ENCODE measurements at places on chromosomes 16 and 17. TPM values are rescaled to one million over a fixed set of nuclear protein-coding genes. Genes with fewer than 3 reads are reported as not detected.
A peak's percentile ranks its signal among the peaks of the same experiment; 100 is the strongest.

DNA sequence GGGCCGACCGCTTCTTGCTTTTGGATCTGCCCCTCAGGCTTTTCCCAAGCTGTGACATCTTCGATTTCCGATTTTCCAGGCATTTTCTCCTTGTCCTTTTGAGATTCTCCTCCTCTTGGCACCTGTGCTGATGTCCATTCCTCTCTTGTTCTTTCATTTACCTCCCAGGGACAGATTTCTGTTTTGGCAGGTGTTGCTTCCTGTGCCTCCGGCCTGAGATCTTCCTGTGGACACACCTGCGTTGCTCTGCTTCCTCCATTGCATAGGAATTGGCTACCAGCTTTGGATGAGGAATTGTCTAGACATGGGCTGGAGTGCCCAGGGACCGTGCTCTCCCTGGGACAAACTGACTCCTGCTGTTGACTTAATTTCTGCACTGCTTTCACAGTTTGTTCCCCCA is 15.1 kb downstream of the GPR179 start:
- no peak overlapping the region for H3K27ac ChIP-seq
- no peaks in the 10 kb centered on the region for H3K36me3 ChIP-seq
- H3K4me3 ChIP-seq: no peak overlapping the region

GRCh38 chr17:15232517-15232915 is 32.6 kb downstream of the PMP22 start:
- H3K4me3 ChIP-seq: no peak overlapping the region
- H3K36me3 ChIP-seq: no peaks in the 10 kb centered on the region
- DNase-seq: no peak
- H3K4me1 ChIP-seq: no peaks in the 10 kb centered on the region

- peaks cover 31% of the 10 kb centered on the region for H3K27me3 ChIP-seq
- no peak for DNase-seq
- H3K27ac ChIP-seq: no peak overlapping the region
- no peak overlapping the region for H3K4me3 ChIP-seq
- H3K36me3 ChIP-seq: no peaks in the 10 kb centered on the region
These were observed 1.2 kb upstream of the FLYWCH1 start for GRCh38 chr16:2910441-2910969.

Gene VAT1L
- total RNA-seq: 43.8 TPM

Gene RPH3AL
- total RNA-seq: 7.5 TPM

DNA sequence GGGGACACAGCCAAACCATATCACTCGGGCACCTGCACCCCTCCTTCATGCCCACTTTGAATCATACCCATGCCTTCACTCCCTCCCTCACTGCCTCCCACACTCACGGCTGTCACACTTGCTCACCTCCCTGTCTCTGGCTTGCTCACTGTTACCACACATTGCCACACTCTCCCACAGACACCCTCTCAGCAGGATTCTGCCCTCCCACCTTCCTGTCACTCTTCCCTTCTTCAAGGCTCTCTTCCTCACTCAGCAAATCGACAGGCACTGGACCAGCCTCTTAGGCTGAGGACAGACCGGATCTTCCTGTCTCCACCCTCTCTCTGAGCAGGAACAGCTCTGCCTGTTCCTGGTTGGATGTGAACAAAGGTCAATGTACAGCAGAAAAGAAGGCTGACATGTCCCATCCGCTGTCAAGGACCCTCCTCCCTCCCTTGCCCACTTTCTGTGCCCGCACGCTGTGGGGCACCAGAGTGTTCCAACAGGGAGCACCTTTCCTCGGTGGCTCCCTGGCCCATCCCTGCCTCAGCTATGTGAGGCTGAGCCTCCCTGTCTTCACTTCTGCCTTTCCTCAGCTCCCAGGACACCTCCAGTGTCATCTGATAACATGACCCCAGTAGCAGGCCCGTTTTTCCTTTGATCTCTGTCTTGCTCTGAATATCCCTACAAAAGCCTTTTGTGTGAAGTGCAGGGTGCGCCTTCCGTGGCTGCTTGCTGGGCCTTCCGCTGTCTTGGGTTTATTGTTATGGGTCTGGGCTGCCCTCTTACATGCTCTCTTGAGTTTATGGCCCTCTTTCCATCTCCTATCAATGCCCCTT is 47.0 kb downstream of the CCDC182 start:
- H3K4me3 ChIP-seq: no peak overlapping the region
- peak; percentile 62 for DNase-seq
- no peaks in the 10 kb centered on the region for H3K27me3 ChIP-seq
- peaks cover 8% of the 10 kb centered on the region for H3K4me1 ChIP-seq
- no peaks in the 10 kb centered on the region for H3K36me3 ChIP-seq
- no peak overlapping the region for H3K27ac ChIP-seq

Gene KIF1C
- 22.1 TPM for total RNA-seq

DNA sequence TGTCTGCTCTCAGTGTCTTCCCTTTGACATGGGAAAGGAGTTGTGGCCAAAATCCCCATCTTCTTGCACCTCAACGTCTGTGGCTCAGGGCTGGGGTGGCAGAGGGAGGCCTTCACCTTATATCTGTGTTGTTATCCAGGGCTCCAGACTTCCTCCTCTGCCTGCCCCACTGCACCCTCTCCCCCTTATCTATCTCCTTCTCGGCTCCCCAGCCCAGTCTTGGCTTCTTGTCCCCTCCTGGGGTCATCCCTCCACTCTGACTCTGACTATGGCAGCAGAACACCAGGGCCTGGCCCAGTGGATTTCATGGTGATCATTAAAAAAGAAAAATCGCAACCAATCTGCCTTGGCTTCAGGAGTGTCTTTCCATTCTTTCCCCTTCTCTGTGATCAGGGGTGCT is 918 bp upstream of the MRM1 start:
- H3K27me3 ChIP-seq: peaks cover 8% of the 10 kb centered on the region
- peak overlapping the region; percentile 70 for H3K4me3 ChIP-seq
- no peak overlapping the region for H3K27ac ChIP-seq
- no peaks in the 10 kb centered on the region for H3K36me3 ChIP-seq
- no peak for DNase-seq

- DNase-seq: no peak
- no peak overlapping the region for H3K4me3 ChIP-seq
- H3K27me3 ChIP-seq: no peaks in the 10 kb centered on the region
- peaks cover 39% of the 10 kb centered on the region for H3K4me1 ChIP-seq
These were observed 14.4 kb downstream of the METTL9 start for GRCh38 chr16:21613781-21614180.

DNA sequence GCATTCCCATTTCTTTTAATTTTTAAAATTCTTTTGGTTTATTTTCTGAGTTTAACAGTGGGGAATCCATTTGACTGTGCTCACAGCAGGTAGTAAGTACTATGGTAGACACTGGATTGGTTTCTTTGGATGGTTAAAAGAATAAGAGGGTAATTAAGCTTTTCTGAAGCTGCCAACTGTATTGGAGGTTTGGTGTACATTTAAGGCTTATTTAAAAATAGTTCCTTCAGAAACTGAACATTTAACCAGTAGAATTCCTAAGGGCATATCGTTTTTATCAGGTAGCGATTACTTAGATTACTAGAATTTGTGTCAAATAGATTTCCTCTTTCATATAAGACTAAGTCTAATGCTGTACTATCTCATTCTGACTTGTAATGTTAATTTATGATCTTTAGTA is 162.4 kb downstream of the PPM1E start:
- no peaks in the 10 kb centered on the region for H3K27me3 ChIP-seq
- H3K4me3 ChIP-seq: no peak overlapping the region
- no peak overlapping the region for H3K27ac ChIP-seq
- peak; percentile 50 for DNase-seq
- H3K36me3 ChIP-seq: no peaks in the 10 kb centered on the region
- H3K4me1 ChIP-seq: peaks cover 29% of the 10 kb centered on the region

GRCh38 chr16:84144859-84145639 is at the start of the genes DNAAF1 and HSDL1:
Gene DNAAF1 (plus strand): TSS chr16:84145308. CDS start chr16:84145441, 133 bp downstream.
Gene HSDL1 (minus strand): TSS chr16:84145177. CDS start chr16:84131321, 13,856 bp downstream.
- H3K27ac ChIP-seq: peak within 1 kb of the TSS; percentile 60
- peak; percentile 97 for DNase-seq

DNA sequence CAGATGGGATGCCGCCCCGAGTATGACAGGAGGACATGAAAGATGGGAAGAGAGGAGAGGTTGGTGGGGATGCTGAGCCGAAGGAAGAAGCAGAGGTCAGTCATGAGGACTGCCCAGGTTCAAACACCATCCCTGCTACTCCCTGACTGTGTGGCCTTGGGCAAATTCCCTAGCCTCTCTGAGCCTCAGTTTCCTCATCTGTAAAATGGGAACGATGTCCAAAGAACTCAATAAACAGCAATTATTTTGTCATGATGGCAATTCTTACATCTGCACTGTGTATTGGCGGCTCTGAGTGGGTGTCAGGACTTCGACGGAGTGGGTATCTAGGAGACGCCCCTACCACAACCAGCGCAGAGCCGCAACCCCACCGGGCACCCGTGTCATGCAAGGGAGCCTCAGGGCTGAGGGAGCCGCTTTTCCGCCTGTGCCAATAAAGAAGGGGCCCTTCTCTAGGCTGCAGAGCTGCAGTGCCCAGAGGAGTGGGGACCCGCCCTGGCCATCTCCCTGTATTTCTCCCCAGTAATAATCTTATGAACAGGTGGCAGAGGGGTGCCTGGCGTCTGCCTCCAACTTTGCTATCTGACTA is 173.2 kb downstream of the ZNF423 start:
- H3K27ac ChIP-seq: no peak overlapping the region
- no peaks in the 10 kb centered on the region for H3K27me3 ChIP-seq
- H3K36me3 ChIP-seq: no peaks in the 10 kb centered on the region
- no peak for DNase-seq
- no peak overlapping the region for H3K4me3 ChIP-seq

GRCh38 chr16:30896261-30896888 is at the start of gene CTF1:
Gene CTF1 (plus strand): TSS chr16:30896614. CDS start chr16:30896644, 30 bp downstream.
- DNase-seq: peak; percentile 92
- peak within 1 kb of the TSS; percentile 69 for H3K4me3 ChIP-seq
- H3K36me3 ChIP-seq: no peaks in the 10 kb centered on the region
- H3K27ac ChIP-seq: peak within 1 kb of the TSS; percentile 83
- H3K4me1 ChIP-seq: peaks cover 16% of the 10 kb centered on the region
- H3K27me3 ChIP-seq: peaks cover 25% of the 10 kb centered on the region

Gene CES5A
- not detected for total RNA-seq

Gene SLFN11
- total RNA-seq: 0.02 TPM

DNA sequence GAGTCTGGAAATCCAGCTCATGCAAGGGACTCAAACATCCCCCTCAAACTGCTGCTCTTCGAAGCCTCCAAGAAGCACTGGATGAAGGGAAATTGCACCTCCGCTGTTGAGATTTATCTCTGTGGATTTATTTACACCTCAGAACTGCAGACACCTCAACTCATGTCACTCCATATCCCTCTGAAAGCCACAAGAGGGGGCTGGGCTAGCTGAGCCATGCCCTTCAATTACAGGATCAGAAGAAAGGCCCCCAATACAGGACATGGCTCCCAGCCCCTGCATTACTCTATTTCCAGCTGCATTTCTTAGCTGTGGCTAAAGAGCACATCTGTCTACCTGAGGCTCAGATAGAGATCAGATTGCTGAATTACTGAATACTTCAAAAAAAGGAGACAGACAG is 103.1 kb upstream of the DYNLRB2 start:
- H3K4me1 ChIP-seq: no peaks in the 10 kb centered on the region
- no peaks in the 10 kb centered on the region for H3K36me3 ChIP-seq
- H3K27me3 ChIP-seq: no peaks in the 10 kb centered on the region
- H3K27ac ChIP-seq: no peak overlapping the region
- H3K4me3 ChIP-seq: no peak overlapping the region

DNA sequence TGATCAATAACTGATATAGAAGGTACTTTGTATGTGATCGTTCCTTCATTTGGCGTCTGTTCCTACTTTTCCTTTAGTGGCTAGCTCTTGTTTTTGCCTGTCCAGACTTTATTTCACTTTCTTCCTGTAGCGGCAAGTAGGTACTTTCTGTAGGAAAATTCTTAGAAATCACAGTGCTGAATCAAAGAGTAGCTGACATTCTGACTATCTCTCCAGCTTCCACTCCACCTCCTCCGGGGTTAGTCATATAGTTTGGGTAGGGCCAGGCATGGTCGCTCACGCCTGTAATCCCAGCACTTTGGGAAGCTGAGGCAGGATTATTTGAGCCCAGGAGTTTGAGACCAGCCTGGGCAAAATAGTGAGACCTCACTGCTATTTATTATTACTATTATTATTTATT is 29.9 kb upstream of the PAFAH1B1 start:
- H3K4me1 ChIP-seq: peaks cover 5% of the 10 kb centered on the region
- H3K4me3 ChIP-seq: no peak overlapping the region
- no peaks in the 10 kb centered on the region for H3K27me3 ChIP-seq

- no peak for DNase-seq
- H3K27me3 ChIP-seq: no peaks in the 10 kb centered on the region
- H3K36me3 ChIP-seq: no peaks in the 10 kb centered on the region
- H3K4me3 ChIP-seq: no peak overlapping the region
- H3K27ac ChIP-seq: no peak overlapping the region
These were observed 30.5 kb upstream of the GINS3 start for GRCh38 chr16:58361726-58362125.

DNA sequence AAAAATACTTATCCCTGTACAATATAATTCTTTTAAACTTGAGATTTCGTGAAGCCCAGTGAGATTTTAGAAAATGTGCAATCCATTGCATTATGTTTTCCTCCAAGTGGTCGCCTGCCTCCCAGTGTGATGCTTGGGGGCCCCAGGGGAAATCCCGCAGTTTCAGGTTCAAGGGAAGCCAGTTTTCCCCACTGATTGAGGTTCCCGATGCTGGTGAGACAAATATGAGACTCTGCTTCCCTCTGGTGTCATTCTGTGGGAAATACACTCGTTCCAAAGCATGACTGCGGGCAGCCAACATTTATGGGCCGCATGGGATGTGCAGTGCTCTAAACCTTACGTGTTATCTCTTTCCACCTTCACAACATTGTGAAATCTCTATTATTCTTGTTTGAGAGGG is 200.8 kb downstream of the PRKCB start:
- DNase-seq: peak; percentile 61
- H3K4me3 ChIP-seq: no peak overlapping the region
- no peaks in the 10 kb centered on the region for H3K27me3 ChIP-seq
- no peaks in the 10 kb centered on the region for H3K36me3 ChIP-seq

DNA sequence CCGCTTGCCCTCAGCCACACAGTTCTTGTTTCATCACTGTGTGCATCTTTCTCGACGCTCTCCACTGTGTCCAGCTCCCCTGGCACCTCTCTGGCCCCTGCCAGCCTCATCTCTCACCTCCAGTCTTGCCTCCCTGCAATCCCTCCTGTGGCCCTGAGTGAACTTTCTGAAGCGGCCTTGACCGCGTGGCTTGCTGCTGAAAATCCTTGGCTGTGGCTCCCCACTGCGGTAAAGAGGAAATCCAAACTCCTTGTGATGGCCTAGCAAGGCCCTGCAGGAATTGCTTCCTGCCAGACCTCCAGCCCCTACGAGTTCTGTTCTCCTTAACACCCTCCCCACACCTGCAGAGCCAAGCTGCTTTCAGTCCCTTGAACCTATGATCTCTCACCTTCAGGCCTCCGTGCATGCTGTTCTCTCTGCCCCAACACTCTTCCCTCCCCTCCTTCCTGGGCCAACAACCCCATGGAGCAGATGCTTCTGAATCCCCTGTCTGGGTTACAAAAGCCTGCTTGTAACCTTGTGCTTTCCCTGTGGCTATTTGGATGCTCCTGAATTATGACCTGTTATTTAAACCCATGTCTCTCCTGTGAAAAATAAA is 33.6 kb upstream of the BRD7 start:
- no peaks in the 10 kb centered on the region for H3K36me3 ChIP-seq
- no peak for DNase-seq
- no peak overlapping the region for H3K4me3 ChIP-seq
- no peaks in the 10 kb centered on the region for H3K27me3 ChIP-seq
- no peak overlapping the region for H3K27ac ChIP-seq

Data from neural progenitor cell (in vitro differentiated cells).